Lung microvascular endothelial cell (primary cell): ENCODE measurements at places on chromosomes 11 and 22. TPM values are rescaled to one million over a fixed set of nuclear protein-coding genes. Genes with fewer than 3 reads are reported as not detected.
A peak's percentile ranks its signal among the peaks of the same experiment; 100 is the strongest.

GRCh38 chr11:23201936-23202522 is 341.8 kb upstream of the CCDC179 start:
- no peak for DNase-seq

- peak; percentile 42 for DNase-seq
These were observed 7.2 kb downstream of the POLD4 start for GRCh38 chr11:67345920-67346819.

DNA sequence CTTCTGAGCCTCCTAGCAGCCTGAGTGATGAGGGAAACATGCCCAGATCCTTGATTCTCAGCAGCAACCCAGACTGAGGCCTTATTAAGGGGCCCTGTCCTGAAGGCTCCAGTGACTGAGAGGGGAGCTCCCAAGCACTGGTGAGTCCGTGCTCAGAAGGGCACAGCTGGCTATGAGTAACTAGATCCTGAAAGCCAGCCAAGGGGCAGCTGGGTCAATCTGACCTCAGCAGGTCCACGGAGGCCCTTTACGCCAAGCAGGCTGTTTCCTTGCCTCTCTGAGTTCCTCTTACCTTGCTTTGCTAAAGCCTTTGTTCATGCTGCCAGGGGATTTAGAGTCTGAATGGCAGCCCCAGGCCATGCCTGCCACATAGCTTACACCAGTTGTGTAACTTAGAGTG is 19.3 kb upstream of the MIEF1 start:
- no peak for DNase-seq

- no peak for DNase-seq
These were observed 129.3 kb upstream of the FGF3 start for GRCh38 chr11:69948256-69949141.

DNA sequence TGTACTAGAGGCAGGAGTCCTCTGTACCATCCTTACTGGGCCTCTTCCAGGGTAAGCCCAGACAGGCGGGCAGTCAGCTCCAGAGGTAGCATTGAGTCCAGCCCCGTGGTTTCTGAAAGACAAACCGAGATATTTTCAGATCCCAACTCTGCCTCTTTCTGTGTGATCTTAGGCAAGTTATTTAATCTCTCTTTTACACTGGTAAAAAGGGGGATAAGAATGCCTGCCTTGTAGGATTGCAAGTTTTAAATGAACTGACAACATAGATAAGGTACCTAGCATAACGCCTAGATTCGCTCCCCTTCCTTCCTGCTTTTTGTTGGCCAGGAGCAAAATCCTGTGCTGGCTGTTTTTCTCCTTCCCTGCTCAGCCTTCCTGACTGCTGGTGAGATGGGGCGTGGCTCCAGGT is 56.4 kb upstream of the NNMT start:
- no peak for DNase-seq

- DNase-seq = no peak
These were observed 10.3 kb downstream of the GAL start for GRCh38 chr11:68694431-68695297.

Gene ALDH3B1
- total RNA-seq = 0.20 and 0.44 TPM in 2 replicates

Gene POTEH
- total RNA-seq = under 0.01 and 0.20 TPM in 2 replicates
